CD4-positive, alpha-beta T cell treated with Interleukin-4 for 1 hour (primary cell): ENCODE measurements at places on chromosomes 2 and 18.
A peak's percentile ranks its signal among the peaks of the same experiment; 100 is the strongest.

DNA sequence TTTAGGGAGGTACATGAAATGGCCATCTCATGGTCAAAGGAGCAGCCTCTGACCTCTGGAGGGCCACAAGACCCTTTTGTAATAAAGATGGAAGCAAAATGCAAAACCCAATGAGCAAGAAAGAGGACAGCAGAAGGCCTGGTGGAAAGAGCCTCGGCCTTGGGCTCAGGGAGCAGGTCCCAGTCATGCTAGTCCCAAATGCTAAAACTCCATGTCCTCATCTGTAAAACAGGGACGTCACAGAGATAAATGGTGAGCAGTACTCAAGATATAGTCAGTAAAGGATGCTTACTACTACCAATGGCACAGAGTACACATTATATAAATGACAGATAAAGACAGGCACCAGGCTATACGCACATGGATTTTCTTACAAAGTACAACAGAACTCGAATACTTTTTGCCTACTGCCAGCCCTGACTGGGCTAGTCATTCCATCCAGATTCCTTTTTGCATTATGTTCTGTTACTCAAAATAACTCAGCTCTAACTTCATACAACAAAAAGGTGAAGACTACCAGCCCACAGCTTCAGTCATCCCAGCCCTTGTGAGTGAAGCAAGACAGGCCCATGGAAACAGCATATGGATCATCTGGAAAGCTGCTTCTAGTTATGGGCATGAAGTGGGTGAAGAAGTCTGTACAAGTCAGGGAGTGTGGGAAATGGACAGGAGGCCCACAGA lies 64.9 kb upstream of the TFCP2L1 start:
- no peak for DNase-seq

- DNase-seq = no peak
Measured at GRCh38 chr2:45577441-45577840, 33.6 kb downstream of the SRBD1 start.

GRCh38 chr18:47100212-47100831 lies 50.0 kb downstream of the HDHD2 start:
- peak; percentile 50 for DNase-seq

GRCh38 chr18:34928088-34928753 lies 113.0 kb upstream of the MAPRE2 start:
- DNase-seq = no peak

DNA sequence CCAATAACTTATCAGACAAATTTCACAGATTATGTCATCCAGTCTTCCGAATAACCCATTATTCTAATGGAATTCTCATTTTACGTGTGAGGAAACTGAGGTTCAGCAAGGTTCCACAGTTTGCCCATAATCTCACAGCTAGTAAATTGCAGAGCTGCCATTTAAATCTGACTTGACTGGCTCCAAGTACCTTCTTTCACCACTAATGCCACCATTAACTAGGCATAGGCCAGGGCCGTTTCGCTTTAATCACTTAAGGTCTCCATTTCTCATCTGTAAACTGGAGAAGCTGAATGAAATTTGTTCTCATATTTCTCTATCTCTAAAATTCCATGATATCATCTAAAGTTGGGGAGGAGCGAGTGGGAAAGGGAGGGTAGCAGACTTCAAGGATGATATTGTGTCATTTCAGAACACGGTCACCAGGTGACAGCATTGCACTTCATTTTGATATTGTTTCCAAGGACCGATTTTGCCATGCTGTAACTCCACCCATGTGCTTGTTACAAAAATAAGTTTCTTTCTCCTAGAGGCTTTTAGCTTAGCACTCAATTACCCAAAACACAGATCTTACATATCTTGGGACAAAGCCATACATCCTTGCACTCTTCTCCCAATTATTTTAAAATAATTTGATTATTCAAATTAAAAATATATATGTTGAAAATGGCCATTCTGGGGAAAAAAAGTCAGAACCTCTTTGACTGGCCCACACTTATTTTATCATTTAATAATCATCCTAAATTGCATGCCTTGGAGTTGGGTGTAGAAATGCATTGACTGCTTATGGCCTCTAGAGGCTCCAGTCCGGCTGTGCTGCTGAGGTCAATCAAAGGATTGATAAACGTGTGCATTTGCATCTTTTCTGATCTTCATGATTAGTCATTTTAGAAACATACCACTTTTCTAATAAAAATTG lies 123.8 kb downstream of the AKAIN1 start:
- DNase-seq = peak; percentile 16

DNA sequence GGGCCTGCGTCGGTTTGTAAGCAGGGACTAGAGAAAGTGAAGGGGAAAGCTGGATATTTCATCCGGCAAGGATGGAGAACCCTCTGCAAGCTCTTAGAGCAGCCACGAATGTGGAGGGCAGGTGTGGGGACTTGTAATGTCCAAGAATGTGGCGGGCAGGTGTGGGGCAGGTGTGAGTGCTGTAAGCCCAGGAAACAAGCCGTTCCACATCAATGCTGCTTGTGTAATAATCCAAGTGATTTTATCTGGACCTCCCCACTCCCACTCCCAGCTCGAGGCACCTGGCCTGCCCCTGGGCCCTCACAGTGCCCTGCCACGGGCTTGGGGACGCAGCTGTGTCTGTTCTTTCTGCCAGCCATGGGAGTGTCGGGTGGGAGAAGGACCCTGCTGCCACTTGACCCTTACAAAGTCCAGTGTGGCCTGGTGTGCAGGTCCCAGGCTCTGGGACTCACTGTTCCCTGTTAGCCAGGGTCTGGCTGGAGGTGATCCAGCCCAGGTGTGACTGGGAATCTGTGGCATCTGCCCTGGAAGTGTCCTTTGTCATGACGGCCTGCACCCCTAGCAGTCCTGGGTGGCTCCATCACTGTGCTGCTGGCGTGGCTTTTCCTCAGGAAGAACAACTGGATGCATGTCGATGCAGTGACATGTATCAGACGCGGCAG lies 42.8 kb downstream of the SOX11 start:
- DNase-seq = no peak

DNA sequence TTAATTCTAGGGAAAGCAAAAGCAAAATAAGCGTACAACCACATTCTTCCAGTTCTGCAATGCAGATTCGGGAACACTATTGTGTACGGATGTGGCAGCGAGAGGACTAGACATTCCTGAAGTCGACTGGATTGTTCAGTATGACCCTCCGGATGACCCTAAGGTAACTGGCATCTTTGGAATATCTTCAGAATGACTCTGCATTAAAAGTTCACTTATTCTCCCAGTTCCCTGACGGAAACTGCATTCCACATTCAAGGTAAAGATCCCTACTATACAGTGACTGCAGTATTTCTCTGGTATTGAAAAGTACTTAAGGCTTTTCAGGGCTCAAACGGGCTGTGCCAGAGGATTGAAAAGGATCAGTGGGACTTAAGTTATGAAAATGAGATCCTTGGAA lies 10.9 kb downstream of the DDX18 start:
- no peak for DNase-seq

GRCh38 chr2:190599546-190600220 lies 49.2 kb upstream of the NAB1 start:
- no peak for DNase-seq

- DNase-seq = no peak
Measured at GRCh38 chr2:67057901-67058703, 339.0 kb upstream of the ETAA1 start.

GRCh38 chr2:73985308-73986084 lies 786 bp downstream of the TET3 start:
- DNase-seq = peak; percentile 69

DNA sequence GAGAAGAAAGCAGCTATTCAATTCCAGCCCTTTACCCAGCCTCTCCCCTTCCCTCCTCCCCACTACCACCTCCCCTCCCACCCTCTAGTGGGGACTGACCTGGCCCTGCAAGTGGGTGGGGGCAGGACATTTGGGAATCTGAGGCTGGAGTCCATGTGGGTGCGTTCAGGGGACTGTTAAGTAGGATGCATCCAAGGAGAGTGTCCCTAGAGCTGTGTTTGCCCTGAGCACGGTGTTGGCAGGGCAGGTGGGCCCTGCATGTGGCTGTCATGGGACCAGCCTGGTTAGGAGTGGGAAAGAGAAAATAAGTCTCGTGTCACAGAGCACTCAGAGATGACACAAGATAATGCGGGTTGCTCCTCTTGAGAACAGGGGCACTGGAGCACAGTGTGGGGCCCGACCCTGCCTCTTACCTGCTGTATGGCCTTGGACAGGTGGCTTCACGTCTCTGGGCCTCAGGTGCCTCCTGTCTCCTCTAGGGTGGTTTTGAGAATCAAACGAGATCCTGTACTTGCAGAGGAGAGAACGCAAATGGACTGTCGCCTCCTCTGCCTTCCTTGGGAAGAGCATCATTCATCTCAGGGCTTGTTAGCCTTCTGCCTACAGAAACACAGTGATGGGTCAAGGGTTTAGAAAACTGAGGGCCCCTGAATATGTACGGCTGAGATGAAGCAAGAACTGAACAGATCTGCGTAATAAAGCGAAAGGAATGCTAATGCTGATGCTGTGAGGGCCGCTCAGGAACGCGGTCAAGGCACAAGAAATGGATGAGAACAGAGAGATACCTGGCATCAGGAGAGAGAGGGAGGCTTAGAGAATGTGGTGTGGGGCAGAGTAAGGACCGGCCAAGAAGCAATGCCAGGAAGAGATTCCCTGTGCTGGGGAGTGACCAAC lies 187.7 kb upstream of the HAAO start:
- DNase-seq = no peak

DNA sequence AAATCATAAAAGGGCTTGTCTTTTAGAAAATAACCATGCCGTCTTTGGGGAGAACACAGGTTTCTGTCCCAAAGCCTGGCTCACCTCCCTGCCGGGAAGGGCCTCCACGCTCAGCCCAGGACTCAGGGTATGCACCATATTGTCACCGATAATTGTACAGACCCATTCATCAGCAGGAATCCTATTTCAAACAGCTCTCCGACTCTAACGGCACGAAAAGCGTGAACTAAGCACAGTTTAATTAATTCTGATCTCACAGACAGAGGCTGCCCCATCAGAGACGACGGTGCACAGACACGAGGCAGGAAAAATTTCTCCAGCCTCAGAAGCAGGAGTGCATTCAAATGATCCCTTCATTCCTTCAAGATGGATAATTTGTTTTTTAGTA lies 276.2 kb downstream of the MYCN start:
- no peak for DNase-seq

DNA sequence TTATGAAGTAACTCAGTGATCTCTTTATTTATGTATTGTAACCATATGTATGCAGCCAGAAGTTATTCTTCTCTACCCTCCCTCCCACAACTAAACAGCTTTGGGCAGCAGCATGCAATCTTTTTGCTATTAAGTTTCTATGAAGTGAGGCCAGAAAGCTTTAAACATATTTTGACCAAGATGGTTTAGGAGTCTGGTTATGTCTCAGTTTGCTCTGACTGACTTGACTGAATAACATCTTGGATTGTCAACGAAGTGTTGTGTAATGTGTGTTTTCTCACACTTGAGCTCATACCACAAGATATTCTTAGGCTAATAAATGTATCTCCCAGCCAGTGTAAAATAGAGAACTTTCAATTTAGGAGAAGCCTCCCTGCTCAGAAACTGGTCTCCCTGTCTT lies 104.3 kb downstream of the TTC27 start:
- no peak for DNase-seq

- no peak for DNase-seq
Measured at GRCh38 chr2:66460031-66460430, 25.1 kb downstream of the MEIS1 start.

- DNase-seq = no peak
Measured at GRCh38 chr2:100924122-100924519, 78.0 kb upstream of the RPL31 start.

GRCh38 chr18:79867666-79868065 lies 69.9 kb downstream of the KCNG2 start:
- no peak for DNase-seq

GRCh38 chr2:20448246-20448976 lies 1.5 kb downstream of the RHOB start:
- no peak for DNase-seq

DNA sequence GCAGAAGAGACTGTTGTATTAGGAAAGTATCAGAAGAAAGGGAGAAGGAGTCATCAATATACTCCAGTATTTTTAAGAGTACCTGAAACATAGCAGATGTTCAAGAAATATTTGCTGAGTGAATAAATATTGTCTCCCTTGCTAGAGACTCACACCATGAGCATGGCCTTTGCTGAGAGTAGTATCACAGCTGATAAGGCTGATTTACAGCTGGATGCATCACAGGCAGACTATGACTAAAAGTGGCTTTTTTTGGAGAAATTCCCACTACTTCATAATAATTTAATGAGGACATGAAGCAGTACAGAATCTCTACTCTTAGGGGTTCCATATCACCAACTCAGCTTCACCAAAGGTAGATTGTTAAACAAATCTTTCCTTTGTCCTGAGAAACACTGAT lies 373.3 kb downstream of the RBM43 start:
- no peak for DNase-seq

DNA sequence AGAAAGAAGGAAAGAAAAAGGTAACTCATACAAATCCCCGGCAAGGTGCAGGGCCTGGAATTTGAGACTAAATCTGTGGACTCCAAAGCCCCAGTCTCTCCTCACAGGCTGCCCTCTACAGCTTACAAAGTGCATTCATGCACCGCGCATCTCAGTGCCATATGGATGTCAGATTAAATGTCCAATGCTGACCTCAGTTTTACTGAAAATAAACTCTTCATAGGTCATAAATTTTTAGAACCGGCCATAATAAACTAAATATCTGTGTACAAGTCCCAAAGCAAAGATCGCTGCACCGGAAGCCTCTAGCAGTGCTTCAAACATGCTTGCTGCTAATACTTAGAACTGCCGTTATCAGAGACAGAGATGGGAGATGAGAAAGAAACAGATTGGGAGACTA lies 17.7 kb downstream of the ST6GAL2 start:
- no peak for DNase-seq

- DNase-seq = no peak
Measured at GRCh38 chr2:220033546-220033945, 406.1 kb downstream of the SLC4A3 start.

DNA sequence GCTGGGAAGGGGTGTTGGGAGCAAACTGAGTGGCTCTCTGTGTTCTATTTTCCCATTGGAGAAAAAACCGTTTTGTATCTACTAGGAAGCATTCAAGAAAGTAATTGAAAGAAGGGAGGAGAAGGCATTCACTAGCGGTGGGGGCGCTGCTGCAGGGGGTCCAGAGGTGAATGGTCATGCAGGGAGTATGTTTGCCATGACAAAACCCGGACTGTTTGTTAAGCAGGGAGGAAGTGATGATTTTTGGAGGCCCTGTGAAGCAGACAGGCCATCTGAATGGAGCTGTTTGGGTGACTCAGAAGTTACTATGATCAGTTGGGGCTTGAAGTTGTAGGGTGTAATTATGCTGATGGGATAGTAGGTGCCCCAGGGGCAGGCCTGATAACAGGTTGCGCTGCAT lies 7.0 kb downstream of the TAF4B start:
- DNase-seq = no peak

GRCh38 chr18:42606886-42607495 lies 508.5 kb downstream of the RIT2 start:
- DNase-seq = no peak
